ENCODE measurements at places on chromosomes 7 and 10.

GRCh38 chr7:151482883-151483710 is 36.6 kb downstream of the RHEB start:
- DNase-seq: no peak

- no peak for DNase-seq
Measured at GRCh38 chr7:3436746-3437145, 135.7 kb downstream of the SDK1 start.

GRCh38 chr10:125392154-125392553 is 231.8 kb upstream of the CTBP2 start:
- DNase-seq: no peak

- no peak for DNase-seq
Measured at GRCh38 chr7:155867280-155867679, 55.0 kb upstream of the SHH start.

DNA sequence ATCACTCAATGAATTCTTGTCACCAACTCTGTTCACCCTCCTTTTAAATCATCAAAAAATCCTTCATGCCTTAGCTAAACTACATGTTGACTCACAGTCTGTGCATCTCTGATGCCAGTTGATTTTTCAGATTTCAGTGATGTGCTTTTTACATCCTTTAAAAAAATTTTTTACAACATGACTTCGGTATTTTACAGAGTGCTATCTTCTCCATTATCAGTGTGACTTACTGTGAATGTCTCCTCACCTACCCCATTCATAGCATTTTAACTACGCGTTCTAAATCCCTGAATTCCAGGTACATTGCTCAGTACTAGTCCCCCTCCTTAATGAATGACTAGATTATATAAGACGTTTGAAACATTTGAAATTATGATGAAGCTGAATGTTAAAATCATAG is 98.7 kb downstream of the DNAH11 start:
- DNase-seq: no peak

DNA sequence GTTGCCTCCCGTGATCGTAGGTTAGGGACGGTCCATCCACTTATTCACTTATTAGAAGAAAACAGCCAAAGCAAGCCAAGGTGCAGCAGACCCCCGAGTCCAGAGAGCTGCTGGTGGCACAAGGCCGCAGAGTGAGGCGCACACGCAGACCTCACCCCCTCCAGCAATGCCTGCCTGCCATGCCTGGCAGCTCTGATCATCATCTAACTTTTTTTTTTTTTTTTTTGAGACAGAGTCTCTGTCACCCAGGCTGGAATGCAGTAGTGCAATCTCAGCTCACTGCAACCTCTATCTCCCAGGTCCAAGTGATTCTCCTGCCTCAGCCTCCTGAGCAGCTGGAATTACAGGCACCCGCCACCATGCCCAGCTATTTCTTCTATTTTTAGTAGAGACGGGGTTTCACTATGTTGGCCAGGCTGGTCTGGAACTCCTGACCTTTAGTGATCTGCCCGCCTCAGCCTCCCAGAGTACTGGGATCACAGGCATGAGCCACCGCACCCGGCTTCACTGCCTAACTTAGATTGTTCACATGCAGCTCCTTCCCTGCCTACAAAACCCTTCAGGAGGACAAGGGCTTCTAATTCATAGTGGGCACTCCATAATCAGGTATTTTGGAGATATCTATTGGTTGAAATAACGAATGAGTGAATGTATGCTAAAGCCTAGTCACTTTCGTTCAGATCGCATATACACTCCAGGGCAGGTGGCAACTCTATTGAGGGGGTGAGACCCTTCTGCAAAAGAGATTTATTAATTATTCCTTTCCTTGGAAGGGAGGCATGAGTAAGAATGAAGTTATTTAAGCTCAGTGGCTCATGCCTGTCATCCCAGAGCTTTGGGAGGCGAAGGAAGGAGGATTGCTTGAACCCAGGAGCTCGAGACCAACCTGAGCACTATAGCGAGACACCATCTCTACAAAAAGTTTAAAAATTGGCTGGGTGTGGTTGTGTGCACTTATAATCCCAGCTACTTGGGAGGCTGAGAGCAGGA is 15.9 kb downstream of the TRIM56 start:
- no peak for DNase-seq

DNA sequence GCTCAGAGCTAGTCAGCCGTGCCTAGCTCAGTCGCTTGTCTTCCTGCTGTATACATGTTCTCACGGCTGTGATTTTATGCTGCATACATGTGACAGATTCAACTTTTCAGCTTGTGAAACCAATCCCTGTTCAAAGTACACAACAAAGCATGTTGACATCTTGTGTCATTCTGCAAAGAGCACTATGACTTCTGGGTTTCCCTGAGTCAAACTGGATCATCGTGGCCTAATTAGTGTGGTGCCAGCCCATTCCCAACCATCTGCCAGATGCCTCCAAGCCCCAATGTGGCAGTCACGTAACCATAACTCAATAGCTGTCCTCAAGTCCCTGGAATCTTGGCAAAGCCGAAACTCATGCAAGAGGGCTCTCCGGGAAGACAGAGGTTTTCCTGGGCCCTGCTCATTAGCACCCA is 144.8 kb downstream of the MYOF start:
- no peak for DNase-seq

DNA sequence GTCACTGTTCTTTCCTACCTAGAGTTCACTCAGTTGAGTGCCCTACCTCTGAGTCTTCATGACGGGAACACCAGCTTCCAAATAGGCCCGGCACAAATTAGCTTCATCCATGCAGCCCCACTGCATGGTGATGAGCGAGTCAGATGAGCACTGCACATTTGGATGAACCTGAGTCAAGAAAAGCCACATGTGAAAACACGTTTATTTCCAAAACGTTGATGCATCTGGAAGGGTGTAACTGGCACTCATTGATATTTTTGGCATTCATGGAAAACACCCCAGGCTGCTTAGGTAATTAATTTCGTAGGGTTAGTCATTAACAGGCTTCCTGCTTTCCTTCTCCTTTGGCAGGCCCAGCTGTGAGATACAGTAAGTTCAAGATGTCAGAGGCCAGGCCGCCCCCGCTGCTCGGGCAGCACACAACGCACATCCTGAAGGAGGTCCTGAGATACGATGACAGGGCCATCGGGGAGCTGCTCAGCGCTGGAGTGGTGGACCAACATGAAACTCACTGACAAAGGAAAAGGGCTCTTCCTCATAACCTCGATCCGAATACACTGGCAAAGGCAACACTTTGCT is 725.2 kb downstream of the SUGCT start:
- no peak for DNase-seq

DNA sequence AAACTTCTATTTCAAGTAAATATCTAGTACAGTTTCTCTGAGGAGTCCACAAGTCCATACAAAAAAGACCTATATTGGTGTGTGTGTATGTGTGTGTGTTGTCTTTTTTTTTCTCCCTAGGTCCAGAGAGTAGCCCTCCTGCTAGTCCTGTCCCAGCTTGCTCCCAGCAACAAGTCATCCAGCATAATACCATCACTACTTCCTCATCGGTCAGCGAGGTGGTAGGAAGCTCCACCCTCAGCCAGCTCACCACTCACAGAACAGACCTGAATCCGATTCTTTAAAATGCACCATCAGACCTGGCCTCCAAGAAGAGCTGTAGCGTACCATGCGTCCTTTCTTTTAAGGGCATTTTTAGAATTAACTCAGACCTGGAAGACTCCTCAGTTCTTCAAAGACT is 139.1 kb downstream of the TRIL start:
- DNase-seq: no peak

- DNase-seq: no peak
Measured at GRCh38 chr10:80075781-80076180, 2.7 kb upstream of the TMEM254 start.

DNA sequence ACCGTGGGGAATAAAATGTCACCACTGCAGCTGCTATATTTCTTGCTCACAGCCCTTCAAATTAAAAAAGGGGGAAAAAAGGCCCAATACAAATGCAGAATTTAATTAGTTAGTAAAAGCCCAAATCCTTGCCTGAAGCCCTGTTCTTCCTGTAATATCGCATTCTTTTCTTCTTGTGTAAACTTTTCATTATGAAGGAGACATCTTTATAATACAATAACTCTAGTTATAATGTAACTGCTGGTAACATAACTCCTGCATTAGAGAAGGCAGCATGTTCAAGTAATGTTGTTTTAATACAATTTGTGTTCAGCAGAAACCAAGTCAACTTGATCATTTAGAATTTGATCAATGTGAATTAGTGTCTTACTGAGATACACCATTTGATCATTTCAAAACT is 250.9 kb downstream of the CHCHD3 start:
- DNase-seq: no peak

DNA sequence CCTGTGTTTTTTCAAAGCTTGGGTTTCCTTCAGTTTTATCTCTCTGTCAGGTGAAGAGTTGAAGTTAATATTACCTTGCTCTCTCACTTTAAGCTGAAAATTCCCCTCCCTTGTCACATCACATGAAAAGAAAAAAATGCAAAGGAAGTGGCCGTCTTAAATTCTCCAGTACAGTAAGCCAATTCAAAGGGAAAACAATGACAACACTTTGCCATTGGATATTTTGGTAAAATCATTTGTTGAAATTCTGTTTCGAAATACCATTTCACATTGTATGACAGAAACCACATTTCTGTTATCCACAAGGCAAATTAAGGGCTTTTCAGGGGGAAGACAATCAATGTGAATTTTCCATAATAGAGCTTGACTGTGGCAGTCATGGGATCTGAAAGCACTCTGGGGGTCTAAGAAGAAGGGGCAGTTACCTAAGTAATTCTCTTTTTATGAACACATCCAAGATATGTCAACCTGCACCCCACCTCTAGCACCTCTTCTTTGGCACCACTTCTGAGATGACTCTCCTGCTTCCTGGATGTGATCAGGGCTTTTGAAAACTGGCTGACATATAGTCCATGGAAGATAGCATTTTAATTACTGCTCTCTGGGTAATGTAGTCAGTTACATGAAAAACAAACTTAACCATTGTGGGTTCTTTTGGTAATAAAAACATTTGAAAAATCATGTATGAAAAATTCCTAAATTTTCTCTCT is 63.8 kb downstream of the ENTPD1 start:
- DNase-seq: no peak

- DNase-seq: no peak
Measured at GRCh38 chr7:124349443-124349842, 316.6 kb upstream of the TMEM229A start.

- no peak for DNase-seq
Measured at GRCh38 chr7:148503900-148504487, 86.6 kb upstream of the C7orf33 start.

GRCh38 chr10:120977897-120978296 is 126.7 kb downstream of the WDR11 start:
- DNase-seq: no peak

- DNase-seq: no peak
Measured at GRCh38 chr10:52940921-52941320, 168.3 kb upstream of the MBL2 start.

DNA sequence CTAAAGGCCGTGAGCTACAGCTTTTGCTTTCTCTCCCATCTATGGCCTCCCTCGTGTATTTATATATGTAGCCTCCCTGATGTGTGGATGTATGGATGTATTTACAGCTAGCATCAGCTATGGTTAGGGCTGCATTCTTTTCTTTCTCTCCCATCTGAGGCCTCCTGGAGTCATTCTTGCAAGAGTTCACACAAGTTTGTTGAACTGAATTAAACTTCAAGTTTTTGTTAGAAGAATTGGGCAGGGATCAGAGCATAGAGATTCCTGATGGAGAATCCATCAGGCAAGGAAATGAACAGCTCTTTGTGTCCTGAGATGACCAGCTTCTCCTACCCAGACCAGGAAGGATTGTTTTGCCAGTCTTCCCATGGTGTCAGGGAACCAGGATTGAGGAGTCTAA is 60.3 kb downstream of the AHCYL2 start:
- no peak for DNase-seq

- DNase-seq: no peak
Measured at GRCh38 chr10:93313798-93314197, 168.3 kb downstream of the MYOF start.

GRCh38 chr10:14326581-14326980 is 4.1 kb downstream of the FRMD4A start:
- no peak for DNase-seq

DNA sequence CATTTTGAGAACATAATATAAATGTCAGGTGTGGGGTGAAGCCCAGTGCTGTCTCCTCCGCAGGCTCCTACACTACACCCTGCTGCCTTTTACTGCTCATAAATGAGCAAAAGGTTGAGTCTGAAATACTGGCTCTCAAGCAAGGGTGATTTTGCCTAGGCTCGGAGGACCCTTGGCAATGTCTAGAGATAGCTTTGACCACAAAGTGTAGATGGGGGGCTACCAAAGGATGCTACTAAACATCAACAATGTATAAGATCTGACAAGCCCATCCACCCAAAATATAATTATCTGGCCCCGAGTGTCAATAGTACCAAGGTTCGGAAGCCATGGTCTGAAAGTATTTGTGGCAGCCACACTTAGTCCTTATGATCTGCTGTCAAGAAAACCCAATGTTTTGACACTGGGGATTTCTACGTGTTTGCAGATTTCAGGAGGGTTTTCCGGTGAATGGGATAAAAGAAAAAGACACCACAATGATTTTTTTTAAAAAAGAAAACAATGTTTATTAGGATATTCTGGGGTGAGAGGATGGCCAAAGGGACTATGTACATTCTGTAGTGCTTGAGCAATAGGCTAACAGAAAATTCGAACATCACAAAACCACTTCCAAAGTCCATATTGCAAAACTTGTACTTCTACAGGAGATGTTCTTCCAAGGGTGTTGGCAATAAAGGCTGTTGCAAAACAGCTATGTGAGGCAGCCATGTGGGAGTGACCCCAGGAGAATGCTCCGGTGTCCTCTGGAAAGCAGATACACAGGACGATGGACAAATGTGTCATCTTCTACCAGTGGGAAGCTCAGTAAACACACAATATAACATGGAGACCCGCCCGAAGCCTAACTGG is 216.3 kb downstream of the GFRA1 start:
- DNase-seq: no peak

DNA sequence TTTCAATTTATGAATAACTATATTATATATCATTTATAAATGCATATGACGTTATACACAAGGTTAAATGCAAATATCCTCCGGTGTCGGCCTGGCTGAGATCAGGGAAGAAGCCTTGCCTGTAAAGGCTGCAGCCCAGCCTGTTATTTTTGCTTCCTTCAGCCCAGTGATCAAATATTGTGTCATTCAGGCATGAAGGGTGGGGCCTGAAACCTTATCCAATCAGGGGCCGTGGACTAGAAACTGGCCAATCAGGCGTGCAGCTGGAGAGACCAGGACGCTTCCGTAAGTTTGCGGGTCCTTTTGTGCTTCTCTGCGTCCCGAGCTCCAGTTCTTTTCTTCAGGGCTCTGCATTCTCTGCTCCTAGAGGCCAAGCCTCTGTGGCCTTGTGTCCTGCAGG is at the start of gene ZNF722:
Gene ZNF722 (plus strand): TSS at position 301 of the 400 bp plus-strand sequence. CDS start 113 bp downstream, outside the sequence.
- DNase-seq: no peak

- DNase-seq: no peak
Measured at GRCh38 chr7:1748076-1748838, 78.2 kb downstream of the ELFN1 start.

All from activated T-cell treated with anti-CD3 and anti-CD28 coated beads for 1 hour (primary cell).